H1 (cell line): ENCODE measurements at places on chromosomes 4 and X. TPM values are rescaled to one million over a fixed set of nuclear protein-coding genes. Genes with fewer than 3 reads are reported as not detected.

DNA sequence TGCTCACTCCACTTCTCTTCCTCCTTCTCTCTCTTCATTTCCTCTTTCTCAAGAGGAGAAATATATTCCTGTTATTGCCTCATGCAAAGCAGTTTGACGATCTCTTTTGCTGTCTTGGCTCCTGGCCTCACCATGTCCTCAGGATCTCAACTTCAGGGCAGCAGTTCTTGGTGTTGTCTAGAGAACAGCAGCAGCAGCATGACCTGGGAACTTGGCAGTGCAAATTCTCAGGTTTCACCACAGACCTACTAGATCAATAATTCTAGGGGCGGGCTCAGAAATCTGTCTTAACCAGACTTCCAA lies 193.4 kb upstream of the EDNRA start:
- H3K4me3 ChIP-seq = no peak overlapping the region
- no peaks in the 10 kb centered on the region for H3K27me3 ChIP-seq
- H3K27ac ChIP-seq = no peak overlapping the region
- no peak for DNase-seq
- H3K36me3 ChIP-seq = no peaks in the 10 kb centered on the region; the same call in 1 of the 2 replicates

The ARSD gene
- total RNA-seq = 3.2 and 3.4 TPM in 2 replicates

DNA sequence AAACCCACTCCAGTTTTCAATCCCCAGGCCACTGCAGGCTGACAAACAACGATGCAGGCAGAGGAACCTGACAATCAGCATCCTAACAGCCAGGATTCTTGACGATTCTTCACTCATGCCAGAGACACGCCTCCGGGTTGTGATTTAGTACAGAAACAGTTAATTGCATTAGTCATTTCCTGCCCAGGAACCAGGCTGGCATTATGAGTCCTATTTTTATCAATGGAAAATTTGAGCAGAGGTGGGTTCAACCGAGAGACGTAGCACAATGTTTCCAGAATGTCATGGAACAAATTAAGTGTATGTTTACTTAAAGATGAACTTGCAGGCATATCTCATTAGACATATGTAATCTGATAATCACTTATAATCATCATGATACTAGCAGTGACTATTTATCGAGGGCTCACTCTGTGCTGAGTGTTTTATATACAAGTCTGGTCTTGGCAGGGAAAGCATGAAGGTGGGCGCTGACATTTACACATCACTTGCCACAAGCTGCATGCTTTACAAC lies 159.7 kb downstream of the NSUN7 start:
- H3K4me1 ChIP-seq = peaks cover 3% of the 10 kb centered on the region; the same call in 1 of the 2 replicates
- no peak overlapping the region for H3K4me3 ChIP-seq
- no peak overlapping the region for H3K27ac ChIP-seq
- no peak for DNase-seq

DNA sequence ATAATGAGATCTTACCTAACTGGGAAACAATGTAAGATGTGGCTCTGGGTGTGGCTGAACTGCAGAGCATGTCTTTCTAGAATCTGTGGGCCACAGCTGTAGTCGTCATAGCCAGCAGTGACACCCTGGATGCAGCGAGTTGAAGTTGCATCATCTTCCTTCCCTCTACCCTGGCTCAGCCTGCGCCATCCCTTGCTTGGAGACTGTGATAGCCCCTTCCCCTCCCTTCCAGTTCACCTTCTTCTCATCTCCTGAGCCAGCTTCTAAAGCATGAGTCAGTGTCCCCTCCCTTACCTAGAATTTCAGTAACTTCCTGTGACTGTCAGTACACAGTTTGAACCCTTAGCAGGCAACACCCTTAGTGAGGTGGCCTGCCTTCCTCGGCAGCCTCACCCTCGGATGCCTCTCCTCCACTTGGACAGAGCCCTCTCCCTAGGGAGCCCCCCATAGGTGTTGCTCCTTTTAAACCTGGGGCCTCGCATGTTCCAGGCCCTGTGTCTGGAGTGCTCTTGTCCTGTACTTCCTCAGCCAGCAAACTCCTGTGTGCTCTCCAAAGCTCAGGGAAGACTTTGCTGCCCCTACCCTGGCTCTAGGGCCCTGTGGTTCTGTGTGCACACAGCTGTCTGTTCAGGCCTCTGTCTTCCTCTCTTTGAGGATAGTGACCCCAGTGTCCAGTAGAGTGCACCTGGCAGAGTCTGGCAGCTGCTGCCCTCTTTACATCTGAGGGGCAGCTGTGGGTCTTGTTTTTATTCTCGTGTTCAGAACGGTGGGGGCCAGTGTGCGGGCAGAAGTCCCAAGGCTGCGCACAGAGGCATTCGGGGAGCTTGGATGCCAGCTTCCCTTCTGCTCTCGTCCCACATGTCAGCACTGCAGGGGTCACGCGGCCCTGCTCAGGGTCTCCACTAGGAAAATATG lies 43.7 kb upstream of the TADA2B start:
- H3K27ac ChIP-seq = no peak overlapping the region
- DNase-seq = no peak
- H3K36me3 ChIP-seq = peaks cover 51% of the 10 kb centered on the region

- DNase-seq = no peak
- no peaks in the 10 kb centered on the region for H3K4me1 ChIP-seq
- no peak overlapping the region for H3K4me3 ChIP-seq
- H3K27ac ChIP-seq = no peak overlapping the region
- H3K36me3 ChIP-seq = no peaks in the 10 kb centered on the region; the same call in 1 of the 2 replicates
- H3K27me3 ChIP-seq = no peaks in the 10 kb centered on the region
Observed at GRCh38 chrX:120536061-120536460, 24.7 kb downstream of the CUL4B start.

- no peaks in the 10 kb centered on the region for H3K36me3 ChIP-seq
- H3K4me3 ChIP-seq = no peak overlapping the region
- no peaks in the 10 kb centered on the region for H3K4me1 ChIP-seq
- DNase-seq = no peak
Observed at GRCh38 chr4:187283201-187283955, 559.7 kb upstream of the FAT1 start.

The SMPX gene
- total RNA-seq = not detected in 2 replicates

- no peaks in the 10 kb centered on the region for H3K4me1 ChIP-seq
- H3K36me3 ChIP-seq = no peaks in the 10 kb centered on the region
- no peaks in the 10 kb centered on the region for H3K27me3 ChIP-seq
Observed at GRCh38 chrX:37627602-37628001, 56.1 kb downstream of the LANCL3 start.
